ENCODE measurements at places on chromosomes 11 and 22.

- no peak for DNase-seq
These were observed 3.5 kb downstream of the PANX1 start for GRCh38 chr11:94132152-94132558.

GRCh38 chr11:67292671-67293070, 3.6 kb downstream of the ANKRD13D start:
- DNase-seq: no peak

DNA sequence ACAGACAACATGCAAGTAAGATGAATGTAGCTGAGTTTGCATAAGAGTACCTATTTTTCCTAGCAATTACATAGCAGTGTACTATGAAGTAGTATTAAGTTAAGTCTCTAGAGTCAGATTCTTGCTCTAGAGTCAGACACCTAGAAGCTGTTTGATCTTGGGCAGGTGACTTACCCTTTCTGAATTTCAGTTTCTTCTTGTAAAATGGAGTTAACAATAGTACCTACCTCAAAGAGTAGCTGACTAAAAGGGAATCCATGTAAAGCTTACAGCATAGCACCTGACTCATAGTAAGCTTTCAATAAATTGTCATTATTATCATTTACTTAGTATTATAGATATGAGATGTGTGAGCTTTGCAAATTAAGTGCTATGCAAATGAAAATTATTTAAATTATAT, 47.8 kb upstream of the PTPRJ start:
- no peak for DNase-seq

DNA sequence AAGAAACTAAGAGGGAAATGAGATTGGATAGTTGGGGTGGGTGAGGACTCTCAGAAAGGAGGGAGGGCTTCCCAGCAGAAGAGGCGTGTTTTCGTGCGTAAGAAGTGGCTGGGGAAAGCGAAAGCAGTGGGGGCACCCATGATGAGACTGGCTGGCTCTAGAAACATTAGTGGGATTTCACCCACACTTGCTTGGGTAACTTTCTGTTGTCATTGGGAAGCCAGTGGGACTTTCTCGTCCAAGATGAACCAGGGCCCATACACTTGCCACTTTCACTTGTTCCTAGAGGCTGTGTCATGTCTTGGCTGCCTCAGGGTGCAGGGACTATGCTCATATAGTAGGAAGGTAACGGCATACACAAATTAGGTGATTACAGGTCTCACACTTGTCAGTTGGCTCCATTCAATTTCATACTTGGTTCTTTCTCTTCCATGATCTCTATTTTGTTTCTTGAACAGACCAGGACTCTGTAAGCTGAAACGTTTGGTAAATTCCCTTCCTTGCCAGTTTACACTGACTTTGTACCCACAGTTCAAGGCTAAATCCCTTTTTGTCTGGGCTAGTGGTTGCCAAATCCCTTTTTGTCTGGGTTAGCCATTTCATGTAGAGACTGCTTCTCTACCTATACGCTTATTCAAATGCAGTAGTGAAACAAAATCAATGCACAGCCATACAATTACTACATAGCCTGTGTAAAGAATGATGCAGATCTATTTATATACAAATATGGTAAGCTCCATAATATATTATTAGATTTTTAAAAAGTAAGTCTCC, 42.0 kb upstream of the CXCR5 start:
- peak; percentile 73 for DNase-seq

DNA sequence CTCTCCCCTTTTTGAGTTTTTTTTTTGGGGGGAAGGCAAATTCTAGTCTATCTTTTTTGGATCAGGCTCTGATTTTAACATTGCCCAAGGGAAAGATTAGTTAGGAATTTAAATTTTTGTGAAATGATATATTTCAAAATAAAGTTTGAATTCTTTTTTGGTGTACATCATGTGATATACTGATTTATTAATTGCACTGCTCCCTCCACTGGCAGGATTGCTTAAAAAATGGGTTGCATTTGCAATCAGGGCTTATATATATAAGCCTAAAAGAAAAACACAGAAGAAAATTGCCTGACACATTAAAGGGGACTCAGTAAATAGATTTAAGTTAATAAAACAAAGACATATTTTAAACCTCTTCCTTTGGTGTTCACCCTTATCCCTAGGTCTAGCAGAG, 1.2 kb downstream of the DYNC2H1 start:
- DNase-seq: peak; percentile 11

GRCh38 chr11:28104984-28105383, 3.0 kb downstream of the KIF18A start:
- no peak for DNase-seq

DNA sequence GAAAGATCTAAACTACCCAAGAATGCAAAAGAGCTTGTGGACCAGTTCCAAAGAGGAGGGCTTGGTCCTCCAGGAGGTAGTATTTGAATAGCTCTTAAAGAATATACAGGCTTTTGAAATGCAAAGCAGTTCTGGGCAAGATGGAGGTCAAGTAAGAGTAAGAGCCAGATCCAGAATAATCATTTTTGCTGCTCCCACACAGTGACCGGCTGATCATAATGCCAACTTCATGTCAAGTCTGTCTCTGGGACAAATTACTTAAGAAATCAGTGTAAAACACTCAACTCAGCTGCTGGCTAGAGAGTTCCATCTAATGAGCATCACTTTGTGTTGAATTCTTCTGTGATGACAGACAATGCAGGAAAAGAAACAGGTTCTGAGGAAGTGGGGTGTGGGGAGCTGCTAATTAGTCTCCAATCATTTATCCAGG, 250.9 kb upstream of the NARS2 start:
- no peak for DNase-seq

DNA sequence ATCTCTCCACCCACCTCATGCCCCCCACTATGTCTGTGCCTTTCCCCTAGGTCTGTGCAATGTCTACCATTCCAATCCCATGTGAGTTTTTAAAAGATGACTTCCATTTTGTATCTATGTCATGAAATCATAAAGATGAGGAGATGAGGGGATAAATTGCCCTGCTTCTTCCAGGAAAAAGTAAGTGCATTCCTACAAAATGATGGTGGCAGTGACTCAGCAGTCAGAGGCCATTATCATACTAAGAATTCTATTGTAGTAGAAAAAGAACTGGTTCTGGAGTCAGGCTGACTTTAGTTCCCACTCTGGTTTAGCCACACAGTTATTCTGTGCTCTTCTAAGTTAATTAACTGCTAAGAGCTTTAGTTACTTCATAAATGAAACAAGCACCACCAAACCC, 89.6 kb upstream of the API5 start:
- no peak for DNase-seq

DNA sequence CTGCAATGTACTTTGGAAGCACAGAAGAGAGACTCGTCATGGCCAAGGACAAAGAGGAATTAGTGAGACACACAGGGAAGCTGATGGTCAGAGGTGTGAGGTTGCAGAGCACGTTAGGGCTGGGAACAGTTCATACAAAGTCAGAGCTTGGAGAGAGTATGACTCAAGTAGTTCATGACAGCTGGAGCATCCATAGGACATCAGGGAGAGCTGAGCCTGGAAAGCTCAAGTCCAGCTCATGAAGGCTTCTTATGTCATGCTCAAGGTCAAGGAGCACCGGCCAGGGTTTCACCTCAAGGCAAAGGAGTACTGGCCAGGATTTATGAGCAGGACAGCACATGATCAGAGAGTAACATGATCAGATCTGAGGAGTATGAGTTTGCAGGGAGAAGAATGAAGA, 64.6 kb upstream of the CHST1 start:
- no peak for DNase-seq

- no peak for DNase-seq
These were observed 9.5 kb downstream of the DRICH1 start for GRCh38 chr22:23622634-23623033.

GRCh38 chr22:22590136-22590891, 31.2 kb upstream of the PRAME start:
- DNase-seq: no peak

- no peak for DNase-seq
These were observed 459.1 kb downstream of the MIAT start for GRCh38 chr22:27116312-27117086.

DNA sequence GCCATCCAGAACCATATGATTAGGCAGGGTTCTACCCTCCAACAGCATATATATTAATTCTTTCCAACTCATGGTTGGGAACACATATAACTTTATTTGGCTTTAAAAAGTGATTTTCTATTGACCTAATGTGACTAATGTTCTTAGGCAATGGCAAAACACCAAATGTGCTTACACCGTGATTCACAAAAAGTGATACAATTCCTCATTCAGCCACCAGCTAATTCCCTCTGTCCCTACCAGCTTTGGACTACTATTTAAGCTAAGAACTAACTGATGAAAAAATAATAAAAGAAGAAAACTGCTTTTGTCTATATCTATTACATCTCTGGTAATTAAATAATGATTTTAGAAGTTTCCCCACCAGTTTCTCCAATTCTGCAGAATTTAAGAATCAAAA, 4.7 kb downstream of the CTSC start:
- DNase-seq: peak; percentile 48
